ENCODE measurements at places on chromosomes 6 and 20.

DNA sequence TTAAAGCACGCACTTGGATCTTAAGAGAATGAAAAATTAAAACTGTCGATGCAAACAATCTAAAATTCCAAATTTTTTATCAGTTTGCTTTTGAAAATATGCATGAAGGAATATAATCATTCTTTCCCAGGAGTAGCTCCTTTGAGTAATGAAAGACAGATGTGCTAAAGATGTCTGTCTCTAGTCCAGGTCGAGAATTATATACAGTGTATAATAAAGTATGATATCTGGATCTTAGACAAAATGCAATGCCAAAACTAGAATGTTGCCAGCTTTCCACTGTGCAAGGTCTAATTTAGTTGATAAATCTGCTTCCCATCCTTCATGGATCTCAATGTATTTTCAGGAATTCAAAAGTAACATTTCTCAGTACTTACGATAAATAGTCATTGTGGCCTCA lies 65.1 kb upstream of the ADGRG6 start:
- DNase-seq = no peak

GRCh38 chr6:54294965-54295532 lies 13.2 kb upstream of the TINAG start:
- DNase-seq = no peak

- no peak for DNase-seq
These were observed 19.9 kb downstream of the TREML4 start for GRCh38 chr6:41247882-41248705.

- DNase-seq = no peak
These were observed 326.9 kb downstream of the CD83 start for GRCh38 chr6:14444295-14444972.

- peak; percentile 86 for DNase-seq
These were observed 24.4 kb downstream of the CNBD2 start for GRCh38 chr20:35992713-35993335.

DNA sequence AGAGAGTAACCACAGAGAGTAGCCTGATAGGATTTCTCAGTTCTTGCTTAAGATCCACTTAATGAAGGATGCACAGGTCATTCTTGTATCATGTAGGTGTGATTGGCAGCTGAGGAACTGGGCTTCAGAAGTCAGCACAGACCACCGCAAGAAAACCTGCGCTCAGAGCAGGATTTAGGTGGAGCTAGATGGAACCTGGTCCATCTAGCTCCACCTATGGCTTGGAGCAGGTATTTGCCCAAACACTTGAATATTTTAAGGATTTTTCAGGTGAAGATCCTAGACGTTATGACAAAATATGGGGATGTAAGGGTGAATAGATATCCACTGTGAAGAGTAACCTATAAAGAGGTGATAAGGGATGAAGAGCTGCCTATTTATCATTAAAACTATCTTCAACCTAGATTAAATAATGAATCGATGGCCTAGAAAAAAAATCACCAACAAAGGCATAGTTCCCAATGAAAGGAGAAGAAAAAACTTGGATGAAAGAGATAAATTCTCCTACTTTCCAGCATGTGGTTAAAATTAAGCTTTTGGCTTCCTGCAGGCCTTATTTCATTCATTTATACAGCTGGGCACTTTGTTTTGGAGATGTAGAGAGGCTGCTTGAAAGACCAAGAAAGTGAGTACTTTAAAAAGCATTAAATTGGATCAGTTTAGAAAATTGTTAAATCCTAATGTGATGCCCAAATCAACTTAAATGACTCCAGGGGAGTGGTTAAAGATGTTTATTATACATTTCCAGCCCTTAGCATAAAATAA lies 778.4 kb upstream of the GJE1 start:
- no peak for DNase-seq

GRCh38 chr20:38579219-38579910 lies 1.6 kb upstream of the ADIG start:
- DNase-seq = no peak

DNA sequence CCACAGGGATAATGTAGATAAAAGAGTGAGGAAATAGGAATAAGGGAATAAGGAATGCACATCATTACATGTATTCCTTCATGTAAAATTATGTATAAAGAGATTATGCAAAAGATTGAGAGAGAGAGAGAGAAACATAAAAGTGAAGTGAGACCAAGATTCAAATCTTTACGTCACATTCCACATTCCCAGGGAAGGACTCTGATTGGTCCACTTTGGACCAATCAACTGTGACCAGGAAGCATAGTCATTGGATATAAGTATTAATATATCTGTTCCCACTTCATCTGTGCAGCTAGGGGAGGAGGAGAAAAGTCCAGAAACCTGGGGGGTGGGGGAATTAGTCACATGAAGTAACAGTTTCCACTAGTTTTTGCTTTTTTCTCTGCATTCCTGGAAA lies 66.4 kb downstream of the SLC2A10 start:
- no peak for DNase-seq

- DNase-seq = no peak
These were observed 44.4 kb downstream of the FYN start for GRCh38 chr6:111828809-111829208.
